Activated CD8-positive, alpha-beta memory T cell treated with anti-CD3 and anti-CD28 coated beads for 48 hours (primary cell): ENCODE measurements at places on chromosomes 4 and X.
A peak's percentile ranks its signal among the peaks of the same experiment; 100 is the strongest.

DNA sequence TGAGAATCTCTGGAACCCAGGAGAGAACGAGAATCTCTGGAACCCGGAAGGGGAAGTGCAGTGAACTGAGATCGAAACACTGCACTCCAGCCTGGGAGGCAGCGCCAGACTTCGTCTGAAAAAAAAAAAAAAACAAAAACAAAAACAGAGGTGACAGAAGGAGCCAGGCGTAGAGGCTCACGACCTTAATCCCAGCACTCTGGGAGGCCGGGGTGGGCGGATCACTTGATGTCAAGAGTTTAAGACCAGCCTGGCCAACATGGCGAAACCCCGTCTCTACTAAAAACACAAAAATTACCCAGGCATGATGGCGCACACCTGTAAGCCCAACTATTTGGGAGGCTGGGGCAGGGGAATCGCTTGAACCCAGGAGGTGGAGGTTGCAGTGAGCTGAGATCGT lies 17.0 kb downstream of the ZNF280C start:
- DNase-seq = no peak

DNA sequence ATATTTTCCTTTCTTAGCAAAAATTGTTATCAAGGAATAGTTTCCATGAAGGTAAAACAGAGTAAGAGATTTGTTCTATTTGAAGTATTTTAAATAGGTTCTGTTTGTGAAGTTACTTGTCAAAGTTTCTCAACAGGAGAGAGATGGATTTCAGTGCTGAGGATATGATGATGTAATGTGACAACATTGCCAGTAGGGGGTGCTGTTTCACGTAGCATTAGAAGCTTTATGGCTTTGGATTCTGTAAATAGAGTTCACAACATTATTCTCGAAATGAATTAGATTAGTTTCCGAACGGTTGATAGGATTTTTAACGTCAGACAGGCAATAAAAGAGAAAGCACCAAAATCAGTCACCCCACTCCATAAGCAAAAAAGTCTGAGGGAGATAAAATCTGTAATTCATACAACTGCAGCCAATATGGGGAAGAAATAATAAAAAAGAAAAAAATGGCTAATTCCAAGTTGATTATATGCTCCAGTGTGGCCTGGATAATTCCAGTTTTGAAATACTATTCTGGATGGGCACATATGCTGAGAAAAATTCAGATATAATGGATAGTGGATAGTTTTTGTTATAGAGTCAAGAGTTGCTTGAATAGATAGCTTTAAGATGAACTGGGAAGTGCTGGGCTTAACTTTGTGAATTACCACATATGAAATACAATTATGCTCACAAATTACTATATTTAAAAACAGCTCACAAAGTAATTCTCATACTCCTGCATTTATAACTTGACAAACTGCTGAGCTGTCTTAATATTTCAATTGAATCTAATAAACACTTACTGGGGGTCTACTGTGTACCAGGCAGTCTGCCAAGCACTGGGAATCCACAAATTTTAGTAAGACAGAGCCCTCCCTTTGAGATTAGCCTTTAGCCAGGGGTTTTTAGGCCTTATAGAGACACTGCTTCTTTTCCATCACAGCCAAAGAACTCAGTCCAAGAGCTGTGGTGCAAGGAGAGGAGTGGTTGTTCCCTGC lies 109.1 kb downstream of the GPAT3 start:
- no peak for DNase-seq

DNA sequence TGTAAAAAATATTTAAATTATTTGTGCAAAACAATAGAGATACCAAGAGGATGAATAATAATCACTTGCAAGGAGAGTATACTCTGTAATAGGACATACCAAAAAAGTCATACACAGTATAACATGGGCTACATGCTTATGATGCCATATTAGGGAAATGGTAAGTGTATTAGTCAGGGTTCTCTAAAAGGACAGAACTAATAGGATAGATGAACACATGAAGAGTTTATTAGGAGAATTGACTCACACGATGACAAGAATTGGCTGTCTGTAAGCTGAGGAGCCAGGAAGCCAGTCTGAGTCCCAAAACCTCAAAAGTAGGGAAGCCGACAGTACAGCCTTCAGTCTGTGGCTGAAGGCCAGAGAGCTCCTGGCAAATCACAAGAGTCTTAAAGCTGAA lies 151.2 kb downstream of the DTHD1 start:
- DNase-seq = no peak

GRCh38 chr4:138897811-138898226 lies 117.8 kb upstream of the NOCT start:
- no peak for DNase-seq

DNA sequence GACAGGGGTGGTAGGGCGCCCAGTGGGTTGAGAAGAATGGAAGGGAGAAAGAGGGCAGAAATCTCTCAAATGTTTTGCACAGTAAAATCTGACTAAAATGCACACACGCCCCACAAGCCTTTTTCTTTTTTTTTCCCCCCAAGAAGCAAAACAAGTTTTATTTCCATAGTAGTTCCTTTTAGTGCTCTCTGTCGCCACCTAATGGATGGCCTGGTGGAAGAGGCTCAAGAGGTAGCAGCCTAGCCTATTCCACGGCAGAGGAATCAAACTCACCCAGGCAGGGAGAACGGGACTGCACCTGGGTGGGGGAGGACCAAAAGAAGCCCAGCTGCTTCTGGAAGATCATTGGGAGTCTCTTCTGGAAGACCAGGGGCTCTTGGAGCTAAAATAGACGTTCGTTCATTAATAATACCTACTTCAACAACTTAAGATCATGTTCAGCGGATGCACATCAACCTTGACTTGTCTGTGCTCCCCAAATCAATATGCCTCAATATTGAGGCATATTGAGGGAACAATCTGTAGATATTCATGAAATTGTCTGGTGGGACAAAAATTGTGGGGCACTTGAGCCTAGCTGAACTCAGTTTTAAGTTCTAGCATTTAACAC lies 31.6 kb upstream of the IRAK1 start:
- DNase-seq = peak; percentile 15

DNA sequence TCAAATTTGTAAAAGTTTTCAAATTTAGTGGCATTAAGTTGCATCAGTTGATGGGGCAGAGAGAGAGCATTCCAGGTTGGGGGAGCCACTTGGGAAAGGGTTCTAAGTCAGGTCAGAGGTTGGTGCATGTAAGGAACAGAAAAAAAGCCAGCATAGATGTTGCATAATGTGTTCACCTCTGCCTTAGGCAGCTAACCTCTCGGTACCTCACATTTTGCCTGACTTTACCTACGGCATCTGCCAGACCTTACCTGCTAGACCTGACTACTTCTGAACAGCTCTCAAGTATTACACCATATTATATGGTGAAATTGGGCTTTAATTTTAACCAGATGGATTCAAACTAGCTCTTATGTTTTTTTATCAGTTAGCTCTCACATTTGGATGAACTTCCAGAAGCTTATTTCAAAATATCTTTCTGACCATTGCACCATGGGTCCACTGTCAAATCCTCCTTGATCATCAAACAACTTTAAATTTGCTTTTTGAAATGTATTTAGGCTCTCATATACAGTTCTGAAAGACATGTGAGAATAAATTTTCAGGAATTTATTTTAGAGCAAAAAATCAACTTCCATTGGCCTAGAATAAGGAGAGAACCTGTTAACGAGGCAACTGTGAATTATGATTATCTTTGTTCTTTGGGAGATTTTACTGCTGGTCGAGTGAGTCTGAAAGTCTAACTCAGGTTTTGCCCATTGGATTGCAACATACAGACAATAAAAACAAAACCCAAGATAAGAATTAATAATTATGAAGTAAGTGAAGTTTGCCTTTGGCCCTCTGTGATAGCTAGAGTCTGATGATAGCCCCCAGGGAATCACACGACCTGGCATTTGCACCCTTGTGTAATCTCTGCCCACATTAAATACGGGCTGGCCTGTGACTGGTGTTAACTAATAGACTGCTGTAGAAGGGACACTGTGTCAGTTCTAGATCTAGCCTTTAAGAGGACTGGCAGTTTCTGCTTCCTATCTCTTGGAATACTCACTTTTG lies 7.6 kb upstream of the CXorf66 start:
- DNase-seq = no peak

- no peak for DNase-seq
Measured at GRCh38 chr4:39846705-39847104, 131.0 kb downstream of the PDS5A start.

DNA sequence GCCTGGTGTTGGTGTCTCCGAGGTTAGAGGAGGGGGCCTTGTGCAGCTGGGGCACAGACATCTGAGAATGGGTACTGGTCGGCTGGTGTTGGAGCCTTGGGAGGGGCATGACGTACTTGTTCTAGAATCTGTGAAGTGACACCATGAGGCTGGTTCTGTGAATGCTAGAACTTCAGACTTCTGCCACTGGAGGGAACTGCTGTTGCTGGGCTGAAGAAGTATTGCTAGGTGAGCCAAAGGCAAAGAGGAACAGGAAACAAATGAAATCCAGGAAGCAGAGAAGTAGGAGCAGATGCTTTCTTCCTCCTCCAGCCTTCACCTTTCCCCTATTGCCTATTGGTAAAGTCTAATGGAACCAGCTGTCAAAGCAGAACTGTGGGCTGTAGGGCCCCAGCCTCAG lies 120.9 kb upstream of the DDIT4L start:
- DNase-seq = no peak

- DNase-seq = no peak
Measured at GRCh38 chr4:141870152-141870551, 233.8 kb downstream of the IL15 start.

DNA sequence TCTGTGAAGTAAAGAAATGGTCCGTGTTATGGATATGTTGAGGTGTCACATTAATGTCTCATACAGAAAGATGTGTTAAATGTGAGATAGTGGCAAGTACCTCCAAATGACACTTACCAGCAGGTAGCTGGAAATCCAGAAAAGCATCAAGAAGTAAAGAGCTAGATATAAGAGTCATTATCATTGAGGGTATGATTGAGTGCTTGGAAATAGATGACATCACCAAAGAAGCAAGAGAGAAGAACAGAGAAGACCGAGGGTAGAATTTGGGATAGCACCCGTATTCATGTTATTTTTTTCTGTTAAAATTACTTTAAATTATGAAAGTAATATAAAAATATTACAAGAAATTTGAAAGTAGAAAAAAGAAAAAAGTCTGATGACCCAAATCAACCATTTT lies 15.7 kb upstream of the EDA start:
- no peak for DNase-seq

DNA sequence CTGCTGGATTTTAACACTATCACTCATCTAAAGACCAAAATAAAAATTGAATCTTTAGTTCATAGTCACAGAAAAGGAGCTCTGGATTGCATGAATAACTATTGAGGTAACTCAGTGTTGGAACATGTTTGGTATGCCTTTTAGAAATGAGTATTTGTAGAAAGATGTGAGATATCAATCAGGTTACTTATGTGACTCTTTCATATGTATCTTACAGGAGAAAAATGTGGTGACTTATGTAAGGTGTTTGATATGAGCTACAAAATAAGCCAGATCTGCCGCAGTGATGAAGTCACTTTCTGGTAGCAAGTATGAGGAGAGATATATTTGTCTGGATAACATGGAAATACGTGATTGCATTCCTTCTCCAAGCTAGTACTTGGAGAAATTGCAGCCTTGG lies 1653.3 kb upstream of the PCDH7 start:
- no peak for DNase-seq

GRCh38 chr4:74667944-74668343 lies 126.4 kb downstream of the BTC start:
- DNase-seq = no peak

DNA sequence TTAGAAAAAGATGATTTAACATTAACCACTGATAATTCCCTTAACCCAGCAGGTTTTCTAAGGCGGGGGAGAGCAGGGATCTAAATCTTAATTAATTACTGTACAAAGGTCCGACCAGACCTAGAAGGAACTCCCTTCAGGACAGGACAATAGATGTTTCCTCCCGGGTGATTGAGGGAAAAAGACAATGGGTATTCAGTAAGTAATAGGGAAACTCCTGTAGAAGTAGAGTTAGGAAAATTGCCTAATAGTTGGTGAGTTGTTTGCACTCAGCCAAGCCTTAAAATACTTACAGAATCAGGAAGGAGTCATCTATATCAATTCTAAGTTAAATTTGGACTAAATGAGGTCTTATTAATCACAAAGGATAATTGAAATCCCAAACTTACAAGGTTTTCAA lies 5.8 kb upstream of the SRD5A3 start:
- DNase-seq = no peak

GRCh38 chrX:131045726-131046125 lies 12.4 kb upstream of the ARHGAP36 start:
- DNase-seq = no peak

- DNase-seq = no peak
Measured at GRCh38 chr4:106835919-106836318, 200.2 kb downstream of the DKK2 start.

- no peak for DNase-seq
Measured at GRCh38 chr4:47729131-47729680, 108.7 kb downstream of the CORIN start.

DNA sequence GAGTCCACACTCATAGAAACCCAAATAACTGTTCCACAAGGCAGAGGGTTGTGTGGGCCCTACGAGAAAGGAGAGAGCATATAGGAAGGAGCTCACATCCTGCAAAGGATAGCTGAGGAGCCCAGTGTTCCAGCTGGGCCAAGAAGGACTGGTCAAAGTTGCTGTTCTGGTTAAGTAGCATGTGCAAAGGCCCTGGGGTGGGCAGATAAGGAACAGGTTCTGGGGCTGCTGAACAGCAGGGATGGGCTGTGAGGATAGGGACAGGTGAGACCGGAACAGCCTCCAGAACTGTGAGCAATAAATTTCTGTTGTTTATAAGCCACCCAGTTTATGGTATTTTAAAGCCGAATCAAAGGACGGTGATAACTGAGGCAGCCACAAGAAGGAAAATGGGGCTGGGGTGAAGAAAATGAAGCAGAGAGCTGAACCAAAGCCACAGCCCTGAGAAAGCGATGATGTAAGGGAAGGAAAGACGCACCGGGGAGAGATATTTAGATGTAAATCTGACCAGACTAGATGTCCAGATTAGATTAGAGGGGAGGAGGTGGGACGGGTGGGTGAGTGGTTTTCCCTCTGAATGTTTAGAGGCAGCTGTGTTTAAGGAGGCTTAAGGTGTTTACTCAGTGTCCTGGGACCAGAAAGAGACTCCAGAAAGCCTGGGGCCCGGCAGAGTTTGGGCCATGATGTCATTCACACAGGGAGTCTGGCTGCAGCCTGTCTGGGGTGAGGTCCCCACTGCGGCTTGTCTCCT lies 180.8 kb upstream of the BCOR start:
- no peak for DNase-seq

GRCh38 chrX:31199840-31200114 lies 127.9 kb upstream of the FTHL17 start:
- no peak for DNase-seq

DNA sequence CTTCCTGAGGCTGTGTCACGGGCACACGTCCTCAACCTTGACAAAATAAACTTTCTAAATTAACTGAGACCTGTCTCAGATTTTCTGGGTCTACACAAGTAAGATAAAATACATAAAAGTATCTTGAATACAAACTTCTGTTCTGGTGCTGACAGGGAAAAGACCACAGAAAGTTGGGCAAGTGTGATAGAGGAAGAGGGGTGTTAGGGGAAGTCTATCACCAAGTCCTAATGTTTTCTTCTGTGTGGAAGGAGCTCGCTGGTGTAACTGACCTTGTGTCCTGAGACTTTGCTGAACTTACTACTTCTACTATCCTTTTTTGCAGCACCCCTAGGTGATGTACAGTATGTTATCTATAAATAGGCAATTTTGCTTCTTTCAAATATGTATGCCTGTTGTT lies 97.0 kb upstream of the STIM2 start:
- DNase-seq = no peak
